Brain (organoid and tissue), 16 donors: ENCODE measurements at places on chromosomes 3 and 15. TPM values are rescaled to one million over a fixed set of nuclear protein-coding genes. Genes with fewer than 3 reads are reported as not detected.

Gene LMAN1L
- not detected for polyA plus RNA-seq

Gene PPCDC
- polyA plus RNA-seq = 17.9 TPM

Gene ADAMTS7
- polyA plus RNA-seq = 0.97 TPM

Gene ARID3B
- polyA plus RNA-seq = 4.1 TPM

Gene BSN
- polyA plus RNA-seq = 11.8 TPM

Gene TTC21A
- 1.7 TPM for polyA plus RNA-seq

Gene GP9
- not detected for polyA plus RNA-seq

Gene TMC3
- polyA plus RNA-seq = not detected

Gene ALAS1
- 54.8 TPM for polyA plus RNA-seq

Gene PYGO1
- polyA plus RNA-seq = 0.95 TPM

Gene TM4SF18
- 4.4 TPM for polyA plus RNA-seq

Gene LTK
- 2.4 TPM for polyA plus RNA-seq

Gene MESP2
- polyA plus RNA-seq = 1.6 TPM

Gene TRH
- polyA plus RNA-seq = 13.8 TPM

Gene VGLL3
- polyA plus RNA-seq = not detected

Gene ROBO2
- polyA plus RNA-seq = 3.8 TPM

Gene TGM4
- polyA plus RNA-seq = not detected

Gene AADACL2
- polyA plus RNA-seq = not detected

Gene ZCWPW2
- 0.20 TPM for polyA plus RNA-seq

Gene CD200R1
- not detected for polyA plus RNA-seq

Gene MESP1
- 17.5 TPM for polyA plus RNA-seq

Gene CCR4
- polyA plus RNA-seq = not detected

Gene PTPRG
- 7.4 TPM for polyA plus RNA-seq

Gene SIDT1
- polyA plus RNA-seq = 1.8 TPM

Gene SNX22
- 13.4 TPM for polyA plus RNA-seq

Gene EHHADH
- polyA plus RNA-seq = 2.3 TPM

Gene PLA2G4F
- not detected for polyA plus RNA-seq

Gene CTXN2
- polyA plus RNA-seq = 0.90 TPM

Gene PSMD2
- 325 TPM for polyA plus RNA-seq

Gene ATP13A5
- not detected for polyA plus RNA-seq

Gene CYP8B1
- polyA plus RNA-seq = not detected

Gene POC1A
- 18.8 TPM for polyA plus RNA-seq

Gene C3orf49
- polyA plus RNA-seq = not detected

Gene RHOV
- 2.3 TPM for polyA plus RNA-seq
